ENCODE measurements at places on chromosomes 6 and 20. TPM values are rescaled to one million over a fixed set of nuclear protein-coding genes. Genes with fewer than 3 reads are reported as not detected.

PFDN6 gene
- 45.3 TPM for total RNA-seq

PPIL6 gene
- 1.4 TPM for total RNA-seq

LGSN gene
- total RNA-seq, result not detected

SPDEF gene
- total RNA-seq, result not detected

TRIM31 gene
- total RNA-seq, result not detected

FHL5 gene
- 2.1 TPM for total RNA-seq

ZNF391 gene
- 1.8 TPM for total RNA-seq

CRISP2 gene
- not detected for total RNA-seq

PIM1 gene
- total RNA-seq, result 64.0 TPM

ELOVL4 gene
- 0.14 TPM for total RNA-seq

DYNLRB1 gene
- total RNA-seq, result 150 TPM

LY6G6D gene
- not detected for total RNA-seq

PARD6B gene
- total RNA-seq, result 4.5 TPM

TNFRSF6B gene
- 0.47 TPM for total RNA-seq

PRPH2 gene
- total RNA-seq, result 1.00 TPM

- H3K4me1 ChIP-seq, result peaks cover 41% of the 10 kb centered on the region
- H3K4me3 ChIP-seq, result no peak overlapping the region
- H3K27me3 ChIP-seq, result no peaks in the 10 kb centered on the region
These were observed 102.7 kb downstream of the ASXL1 start for GRCh38 chr20:32460683-32461320.

GRCh38 chr6:166540631-166541331, 45.7 kb downstream of the RAMACL start:
- DNase-seq, result no peak
- no peaks in the 10 kb centered on the region for H3K27me3 ChIP-seq
- no peak overlapping the region for H3K4me3 ChIP-seq

GRCh38 chr20:44643154-44643519, 8.4 kb downstream of the ADA start:
- no peaks in the 10 kb centered on the region for H3K27me3 ChIP-seq
- H3K27ac ChIP-seq, result peak overlapping the region; percentile 91
- no peak overlapping the region for H3K4me3 ChIP-seq

- peaks cover 4% of the 10 kb centered on the region for H3K4me1 ChIP-seq
- H3K36me3 ChIP-seq, result no peaks in the 10 kb centered on the region
- no peak for DNase-seq
- no peak overlapping the region for H3K4me3 ChIP-seq
These were observed 96.6 kb downstream of the BTBD3 start for GRCh38 chr20:12014276-12014675.

- H3K27me3 ChIP-seq, result no peaks in the 10 kb centered on the region
- H3K36me3 ChIP-seq, result no peaks in the 10 kb centered on the region
- H3K27ac ChIP-seq, result no peak overlapping the region
- no peak for DNase-seq
- H3K4me1 ChIP-seq, result no peaks in the 10 kb centered on the region
- H3K4me3 ChIP-seq, result no peak overlapping the region
These were observed 226.2 kb upstream of the MAN1A1 start for GRCh38 chr6:119575721-119576120.

DNA sequence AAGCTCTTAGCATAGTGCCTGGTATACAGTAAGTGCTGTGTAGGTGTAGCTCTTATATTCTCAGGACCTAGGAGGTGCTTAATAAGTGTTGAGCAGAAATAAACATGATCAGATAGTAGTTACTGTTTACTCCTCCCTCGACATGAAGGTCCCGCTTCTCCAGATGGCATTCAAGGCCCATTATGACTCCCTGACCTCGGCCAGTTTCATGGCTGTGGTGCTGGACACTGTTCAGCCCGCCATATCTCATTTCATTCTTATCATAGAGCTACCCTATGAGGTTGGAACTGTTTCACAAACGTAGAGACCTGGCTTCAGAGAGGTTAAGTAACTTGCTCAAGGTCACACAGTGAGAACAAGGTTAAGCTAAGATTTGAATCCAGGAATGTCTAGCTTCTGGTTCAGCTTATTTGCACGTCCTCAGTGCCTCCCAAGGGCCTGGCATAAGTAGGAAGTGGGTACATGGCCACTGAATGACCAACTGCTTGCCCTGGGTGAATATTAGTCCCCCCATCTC, 39.0 kb downstream of the CD40 start:
- no peaks in the 10 kb centered on the region for H3K36me3 ChIP-seq
- no peaks in the 10 kb centered on the region for H3K4me1 ChIP-seq
- peaks cover 72% of the 10 kb centered on the region for H3K27me3 ChIP-seq
- no peak overlapping the region for H3K4me3 ChIP-seq
- DNase-seq, result no peak

DNA sequence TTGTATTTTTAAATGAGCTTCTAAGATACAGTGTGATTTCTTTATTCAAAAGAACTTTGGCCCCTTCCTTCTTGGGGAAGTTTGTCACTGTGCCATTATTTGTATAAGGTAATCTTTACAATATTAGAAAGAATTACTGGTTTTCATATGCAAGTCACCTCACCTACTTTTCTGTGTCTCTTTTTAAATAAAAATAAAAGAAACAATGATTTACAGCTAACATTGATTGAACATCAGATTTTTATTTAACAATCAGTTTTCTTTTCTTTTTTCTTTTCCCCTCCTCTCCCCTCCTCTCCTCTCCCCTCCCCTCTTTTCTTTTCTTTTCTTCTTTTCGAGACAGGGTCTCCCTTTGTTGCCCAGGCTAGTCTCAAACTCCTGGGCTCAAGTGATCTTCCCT, 46.0 kb downstream of the CDC40 start:
- H3K27ac ChIP-seq, result no peak overlapping the region
- H3K36me3 ChIP-seq, result peaks cover 88% of the 10 kb centered on the region
- H3K27me3 ChIP-seq, result no peaks in the 10 kb centered on the region
- H3K4me3 ChIP-seq, result no peak overlapping the region

DNA sequence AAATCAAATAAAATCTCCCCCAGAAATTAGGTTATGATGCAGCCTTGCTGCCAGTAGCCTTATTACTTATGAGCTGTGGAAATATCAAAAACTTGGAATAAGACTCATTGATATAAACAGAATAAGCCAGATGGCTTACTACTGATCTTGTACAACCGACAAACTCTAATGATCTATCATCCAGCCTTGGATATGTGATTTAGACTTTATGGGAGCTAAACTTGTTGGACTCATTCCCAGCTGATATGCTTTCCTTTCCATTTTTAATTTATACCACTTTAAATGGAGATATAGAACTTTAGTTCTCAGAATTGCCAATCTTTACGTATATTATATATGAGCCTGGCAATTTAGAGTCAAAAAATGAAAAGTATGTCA, 5.0 kb downstream of the UST start:
- peaks cover 10% of the 10 kb centered on the region for H3K4me1 ChIP-seq
- H3K27me3 ChIP-seq, result no peaks in the 10 kb centered on the region
- no peak overlapping the region for H3K4me3 ChIP-seq
- DNase-seq, result no peak
- H3K27ac ChIP-seq, result no peak overlapping the region

DNA sequence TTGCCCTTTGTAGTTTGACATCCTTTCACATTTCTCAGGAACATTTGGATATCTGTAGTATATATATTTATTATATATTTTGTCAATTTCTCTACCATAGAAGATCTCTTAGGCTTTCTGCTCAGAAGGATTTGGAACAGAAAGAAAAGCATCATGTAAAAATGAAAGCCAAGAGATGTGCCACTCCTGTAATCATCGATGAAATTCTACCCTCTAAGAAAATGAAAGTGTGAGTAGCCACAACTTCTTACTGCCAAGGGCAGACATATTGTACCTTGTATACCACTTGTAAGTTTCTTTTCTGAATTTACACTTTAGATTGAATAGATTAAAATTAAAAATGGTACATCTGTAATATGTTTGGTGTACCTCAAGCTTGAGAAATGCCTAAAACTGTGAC, 31.2 kb downstream of the TPX2 start:
- no peaks in the 10 kb centered on the region for H3K36me3 ChIP-seq
- no peak overlapping the region for H3K4me3 ChIP-seq

DNA sequence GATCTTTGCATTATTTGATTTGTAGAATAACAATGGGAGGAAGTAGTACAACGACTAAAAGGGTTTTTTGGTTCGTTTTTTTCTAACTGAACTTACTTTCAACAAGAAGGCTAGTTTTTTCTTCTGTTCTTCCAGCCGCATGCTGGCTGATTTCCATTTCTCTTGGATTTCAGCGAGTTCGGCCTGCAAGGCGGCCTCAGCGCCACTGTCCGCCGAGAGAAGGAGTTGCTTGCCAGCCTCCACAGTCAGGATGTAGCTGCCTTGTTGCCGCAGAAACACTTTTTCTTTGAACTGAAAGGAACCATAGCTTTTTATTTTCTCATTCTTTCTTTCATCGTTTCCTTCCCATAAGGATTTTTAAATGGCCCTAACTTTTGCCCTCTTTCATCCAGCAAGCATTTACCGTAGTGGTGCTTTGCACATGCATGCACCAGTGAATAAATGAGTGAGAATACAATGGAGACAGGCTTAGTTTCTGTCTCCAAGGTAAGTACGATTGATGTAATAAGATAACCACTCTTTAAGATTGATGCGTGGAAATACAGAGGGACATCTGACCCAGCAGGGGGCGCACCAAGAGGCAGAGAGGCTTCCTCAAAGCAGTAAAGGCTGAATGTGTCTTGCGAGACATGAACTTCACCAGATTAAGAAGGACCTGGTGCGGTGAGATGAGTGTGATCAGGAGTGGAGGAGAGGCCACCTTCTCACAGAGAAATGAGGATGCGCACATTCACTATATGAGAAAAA, 398.8 kb downstream of the ESR1 start:
- no peak for DNase-seq
- no peak overlapping the region for H3K4me3 ChIP-seq
- no peaks in the 10 kb centered on the region for H3K27me3 ChIP-seq
- no peak overlapping the region for H3K27ac ChIP-seq
- peaks cover 100% of the 10 kb centered on the region for H3K36me3 ChIP-seq
- no peaks in the 10 kb centered on the region for H3K4me1 ChIP-seq

- DNase-seq, result peak; percentile 48
- H3K4me3 ChIP-seq, result peak overlapping the region; percentile 21
- H3K36me3 ChIP-seq, result no peaks in the 10 kb centered on the region
- peaks cover 28% of the 10 kb centered on the region for H3K4me1 ChIP-seq
These were observed 166.2 kb downstream of the SCML4 start for GRCh38 chr6:107657755-107658461.

DNA sequence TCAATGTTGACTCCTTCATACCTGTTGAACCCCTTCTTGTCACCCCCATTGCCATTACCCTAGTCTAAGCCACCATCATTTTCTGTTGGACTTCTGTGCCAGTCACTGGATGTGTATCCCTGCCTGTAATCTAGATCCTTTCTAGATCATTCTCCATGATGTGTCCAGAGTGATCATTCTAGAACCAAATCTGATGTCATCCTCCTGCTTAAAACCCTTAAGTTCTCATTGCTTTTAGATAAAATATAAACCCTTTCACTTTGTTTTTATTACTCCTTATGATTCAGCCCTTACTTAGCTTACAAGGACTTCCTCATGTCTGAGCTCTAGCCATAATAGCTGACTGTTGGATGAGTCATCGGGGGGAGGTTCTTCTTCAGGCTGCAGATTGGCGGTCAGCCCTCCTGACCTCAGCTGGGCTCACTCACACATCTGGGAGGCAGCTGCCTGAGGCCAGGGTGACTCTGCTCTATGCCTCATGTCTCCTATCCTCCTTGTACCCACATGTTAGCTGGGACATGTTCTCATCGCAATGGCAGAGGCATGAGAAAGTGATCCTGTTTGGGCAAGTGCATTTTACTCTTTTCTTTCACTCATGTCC, 287.6 kb downstream of the ESR1 start:
- H3K27ac ChIP-seq, result peak overlapping the region; percentile 69
- H3K36me3 ChIP-seq, result no peaks in the 10 kb centered on the region
- peaks cover 36% of the 10 kb centered on the region for H3K4me1 ChIP-seq
- no peak overlapping the region for H3K4me3 ChIP-seq
- DNase-seq, result peak; percentile 64

DNA sequence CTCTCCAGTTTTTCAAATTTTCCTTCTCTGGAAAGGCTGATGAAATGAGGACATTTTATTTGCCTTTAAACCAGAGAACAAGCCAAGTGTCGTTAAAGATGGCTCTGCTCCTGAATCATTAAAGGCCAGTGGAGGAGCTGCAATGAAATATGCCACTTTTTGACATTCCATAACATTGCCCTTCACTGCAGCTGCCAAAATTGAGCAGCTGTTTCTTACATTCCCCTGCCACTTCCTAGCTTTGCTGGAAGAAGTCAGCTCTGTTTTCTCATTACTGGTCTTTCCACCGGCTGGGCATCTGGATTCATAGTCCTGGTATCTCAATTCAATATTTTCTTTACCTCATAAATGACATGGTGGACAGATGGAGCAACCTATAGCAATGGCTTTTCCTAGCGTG, 45.5 kb upstream of the NRN1 start:
- H3K27ac ChIP-seq, result no peak overlapping the region
- peaks cover 15% of the 10 kb centered on the region for H3K27me3 ChIP-seq
- H3K4me3 ChIP-seq, result no peak overlapping the region
- no peak for DNase-seq

DNA sequence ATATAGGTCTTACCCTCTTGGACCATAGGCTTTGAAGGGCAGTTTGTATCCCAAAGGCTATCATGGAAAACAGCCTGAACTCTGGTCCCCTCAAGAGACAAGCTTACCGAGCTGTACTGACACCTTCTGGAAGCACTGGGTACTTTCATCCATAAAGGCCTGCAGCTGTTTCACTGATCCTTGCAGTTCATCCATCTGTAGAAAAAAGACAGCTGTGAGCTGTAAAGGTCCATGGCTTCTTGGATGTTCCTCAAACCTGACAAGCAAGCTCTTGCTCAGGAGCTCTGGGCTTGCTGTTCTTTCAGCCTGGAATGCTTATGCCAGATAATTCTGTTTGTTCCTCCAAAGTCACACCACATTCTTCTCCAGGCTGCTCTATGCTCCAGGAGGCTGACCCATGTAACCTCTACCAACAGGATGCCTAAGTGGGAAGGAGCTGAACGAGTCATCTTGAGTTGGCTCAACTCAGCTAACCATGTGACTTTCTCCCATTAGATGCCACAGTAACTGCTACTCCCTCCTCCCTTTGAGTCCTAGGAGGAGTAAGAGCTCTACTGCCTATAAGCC, 8.8 kb upstream of the NDRG3 start:
- no peak overlapping the region for H3K4me3 ChIP-seq
- H3K4me1 ChIP-seq, result no peaks in the 10 kb centered on the region
- no peaks in the 10 kb centered on the region for H3K36me3 ChIP-seq
- no peak for DNase-seq
- H3K27me3 ChIP-seq, result no peaks in the 10 kb centered on the region

DNA sequence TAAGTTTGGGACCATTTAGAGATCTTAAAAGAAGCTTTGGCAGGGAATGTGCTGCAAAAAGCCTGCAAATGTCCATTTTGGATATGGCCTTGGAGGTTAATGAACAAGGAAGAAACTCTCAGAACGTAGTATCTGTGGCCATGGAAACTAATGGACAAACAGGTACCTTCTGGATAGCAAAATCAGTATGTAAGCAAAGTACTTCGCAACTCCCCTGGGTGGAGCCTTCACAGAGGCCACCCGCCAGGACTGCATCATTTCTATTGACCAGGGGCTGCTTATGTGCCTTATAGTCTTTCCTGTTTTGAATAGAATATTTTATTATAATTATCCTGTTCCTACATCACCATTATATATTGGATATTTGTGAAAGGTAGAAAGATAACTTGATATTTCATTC, 510.8 kb upstream of the SYNCRIP start:
- no peaks in the 10 kb centered on the region for H3K27me3 ChIP-seq
- no peak for DNase-seq
- no peaks in the 10 kb centered on the region for H3K36me3 ChIP-seq
- H3K4me3 ChIP-seq, result no peak overlapping the region
- no peaks in the 10 kb centered on the region for H3K4me1 ChIP-seq

All from heart right ventricle (tissue), 16 donors.